T-cell (primary cell): ENCODE measurements at places on chromosomes 6 and 20.

DNA sequence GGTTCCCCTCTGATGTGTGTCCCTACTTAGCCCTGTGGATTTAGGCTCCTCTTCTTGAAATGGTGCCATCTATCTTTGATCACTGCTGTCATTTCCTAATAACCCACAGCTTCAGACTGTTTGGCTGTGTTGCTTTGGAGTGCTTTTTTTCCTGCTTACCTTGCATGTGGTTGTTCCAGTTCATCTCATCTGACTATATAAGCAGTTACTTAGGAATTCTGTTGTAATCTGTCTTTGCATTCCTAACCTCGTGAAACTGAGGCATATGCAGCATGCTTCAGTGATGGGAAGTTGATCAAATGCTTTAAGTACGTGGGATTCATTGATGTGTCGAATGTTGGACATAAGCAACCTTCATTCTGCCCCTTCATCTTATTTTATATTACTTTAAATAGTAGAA lies 115.8 kb upstream of the FLRT3 start:
- no peak for DNase-seq

DNA sequence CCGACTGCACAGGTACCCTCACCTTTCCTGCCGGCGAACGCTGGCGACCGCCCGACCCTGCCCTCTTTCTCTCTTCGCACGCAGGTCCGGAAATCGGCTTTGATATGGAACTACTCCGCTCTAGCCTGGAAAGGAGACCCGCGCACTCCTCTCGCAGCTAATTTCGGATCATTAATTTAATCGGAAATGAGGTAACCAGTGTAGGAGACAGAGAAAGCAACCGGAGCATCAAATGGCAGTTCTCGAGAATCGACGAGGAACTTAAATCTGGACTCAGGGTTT lies 949 bp upstream of the ATXN1 start:
- DNase-seq: no peak

DNA sequence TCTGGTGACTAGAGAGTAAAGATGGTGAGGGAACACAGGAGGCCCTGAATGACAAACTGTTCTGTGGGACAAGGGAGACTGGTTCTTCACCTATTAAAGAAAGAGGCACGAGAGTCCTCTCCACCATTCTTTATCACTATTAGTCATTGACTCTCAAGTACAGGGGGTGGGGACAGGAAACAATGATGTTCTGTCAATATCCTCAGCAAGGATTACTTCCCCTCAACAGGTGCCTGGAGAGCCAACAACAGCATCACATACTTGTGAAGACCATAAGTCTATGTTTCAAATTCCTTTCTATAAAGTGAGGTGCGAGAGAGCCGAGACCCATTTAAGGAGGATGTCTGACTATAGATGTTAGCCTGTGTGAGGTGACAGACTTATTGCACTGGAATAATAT lies 72.4 kb upstream of the TBC1D7 start:
- no peak for DNase-seq

DNA sequence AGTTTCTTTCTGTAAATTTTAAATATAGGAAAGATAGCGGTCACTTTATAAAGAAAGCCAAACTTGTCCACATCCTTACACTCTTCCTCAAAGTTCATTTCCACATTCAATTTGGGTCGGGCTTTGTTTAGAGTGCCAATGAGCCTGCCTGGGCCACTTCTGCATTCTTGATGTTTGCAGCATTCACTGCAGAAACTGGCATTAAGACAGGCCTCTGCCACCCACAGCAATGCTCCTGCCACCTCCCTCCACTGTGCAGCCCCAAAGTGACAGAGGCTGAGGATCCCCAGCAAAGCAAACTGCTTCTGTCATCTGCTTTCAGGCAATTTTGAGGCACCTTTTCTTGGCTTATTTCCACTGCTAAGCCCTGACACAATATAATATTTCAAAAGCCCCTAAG lies 61.2 kb downstream of the TNFAIP3 start:
- DNase-seq: no peak

GRCh38 chr6:43125555-43125954 lies 45.5 kb upstream of the SRF start:
- no peak for DNase-seq

DNA sequence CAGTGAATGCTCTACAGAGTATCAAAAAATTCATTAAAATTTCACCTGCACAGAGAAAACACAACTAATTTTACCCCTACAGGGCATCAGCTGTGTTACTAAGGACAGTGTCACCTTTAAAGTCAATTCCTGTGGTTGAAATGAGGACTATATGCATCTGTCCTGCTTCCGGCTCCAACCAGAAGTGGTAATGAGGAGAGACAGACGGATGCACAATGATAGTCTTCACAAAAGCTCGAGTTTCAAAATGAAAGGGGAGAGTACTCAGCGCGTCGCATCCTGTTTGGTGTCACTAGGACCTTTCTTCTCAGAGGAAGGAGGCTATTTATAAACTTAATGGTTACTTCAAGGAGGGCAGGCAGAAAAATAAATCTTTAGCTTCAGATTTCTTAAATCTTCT lies 86.5 kb downstream of the LYRM4 start:
- peak; percentile 51 for DNase-seq

DNA sequence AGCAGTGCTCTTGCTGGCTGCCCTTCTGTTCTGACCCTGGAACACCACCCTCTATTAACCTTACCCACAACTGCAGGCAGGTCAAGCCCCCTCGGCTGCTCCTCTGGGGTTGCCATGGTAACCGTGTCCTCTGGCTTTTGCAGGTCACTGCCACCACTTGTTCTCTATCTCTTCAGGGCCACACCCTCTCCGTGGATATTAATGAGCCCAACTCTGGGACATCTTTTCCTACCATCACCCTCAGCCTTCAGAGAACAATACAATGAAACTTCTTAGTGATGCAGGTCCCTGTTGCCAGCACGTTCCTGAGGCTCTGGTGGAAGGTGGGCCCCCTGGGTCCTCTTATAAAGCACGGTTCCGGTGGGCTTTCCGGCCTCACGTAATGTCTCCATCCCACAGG lies 30.8 kb upstream of the MICB start:
- no peak for DNase-seq

DNA sequence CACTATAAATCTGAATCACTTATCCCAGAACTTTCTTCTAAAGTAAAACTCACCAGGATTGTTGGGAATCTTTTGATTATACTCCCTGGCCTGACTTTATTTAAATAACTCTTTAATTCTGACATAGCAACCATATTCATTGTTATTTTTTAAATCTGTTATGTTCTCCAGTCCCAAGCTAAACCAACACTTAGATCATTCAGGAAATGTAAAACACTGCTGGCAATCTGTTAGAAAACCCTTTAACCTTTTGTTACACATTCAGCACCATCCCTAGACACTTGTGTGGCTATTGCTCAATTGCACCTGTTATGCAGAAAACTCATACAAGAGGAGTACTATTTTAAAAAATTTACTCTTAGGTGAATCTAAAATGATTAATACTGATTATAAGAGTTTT lies 101.8 kb upstream of the NHSL1 start:
- no peak for DNase-seq
